Effector CD8-positive, alpha-beta T cell (primary cell): ENCODE measurements at places on chromosomes 7 and 10.

- no peak for DNase-seq
These were observed 10.7 kb upstream of the PPP3CB start for GRCh38 chr10:73506491-73506890.

DNA sequence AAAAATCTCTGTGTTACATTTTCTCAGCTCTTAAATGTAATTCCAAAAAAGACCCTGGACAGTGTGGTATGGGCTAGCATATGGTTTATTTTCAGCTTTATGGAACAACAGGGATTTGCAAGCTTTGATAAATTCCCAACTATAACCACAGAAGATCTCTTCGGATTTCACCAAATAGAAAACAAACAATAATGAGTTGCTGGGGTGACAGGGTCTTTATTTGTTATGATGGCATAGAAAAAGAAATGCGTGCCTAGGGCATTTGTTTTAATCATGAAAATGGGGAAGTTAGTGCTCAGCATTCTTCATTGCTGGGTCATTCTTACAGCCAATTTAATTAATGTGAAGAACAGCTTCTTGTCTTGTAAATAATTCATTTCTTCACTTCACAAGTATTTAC is 139.0 kb downstream of the LRRN3 start:
- DNase-seq, result no peak

DNA sequence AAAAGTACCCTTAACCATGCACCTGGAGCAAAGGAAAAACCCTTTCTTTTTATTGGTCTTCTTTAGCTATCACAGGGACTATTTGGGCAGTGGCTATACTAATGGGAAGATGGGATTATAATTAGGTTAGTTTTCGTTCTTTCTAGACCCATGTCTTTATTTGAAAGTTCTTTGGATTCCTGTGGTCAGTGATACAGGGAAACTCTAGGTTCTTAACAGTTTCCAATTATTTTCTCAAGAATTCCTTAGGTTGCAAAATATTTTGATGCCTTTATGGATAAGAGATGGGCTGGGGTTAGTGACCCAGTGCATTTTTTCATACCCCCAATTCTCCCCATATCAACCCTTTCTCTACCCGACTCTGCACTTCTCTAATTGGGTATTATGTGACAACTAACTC is 49.0 kb downstream of the ADD3 start:
- DNase-seq, result no peak

DNA sequence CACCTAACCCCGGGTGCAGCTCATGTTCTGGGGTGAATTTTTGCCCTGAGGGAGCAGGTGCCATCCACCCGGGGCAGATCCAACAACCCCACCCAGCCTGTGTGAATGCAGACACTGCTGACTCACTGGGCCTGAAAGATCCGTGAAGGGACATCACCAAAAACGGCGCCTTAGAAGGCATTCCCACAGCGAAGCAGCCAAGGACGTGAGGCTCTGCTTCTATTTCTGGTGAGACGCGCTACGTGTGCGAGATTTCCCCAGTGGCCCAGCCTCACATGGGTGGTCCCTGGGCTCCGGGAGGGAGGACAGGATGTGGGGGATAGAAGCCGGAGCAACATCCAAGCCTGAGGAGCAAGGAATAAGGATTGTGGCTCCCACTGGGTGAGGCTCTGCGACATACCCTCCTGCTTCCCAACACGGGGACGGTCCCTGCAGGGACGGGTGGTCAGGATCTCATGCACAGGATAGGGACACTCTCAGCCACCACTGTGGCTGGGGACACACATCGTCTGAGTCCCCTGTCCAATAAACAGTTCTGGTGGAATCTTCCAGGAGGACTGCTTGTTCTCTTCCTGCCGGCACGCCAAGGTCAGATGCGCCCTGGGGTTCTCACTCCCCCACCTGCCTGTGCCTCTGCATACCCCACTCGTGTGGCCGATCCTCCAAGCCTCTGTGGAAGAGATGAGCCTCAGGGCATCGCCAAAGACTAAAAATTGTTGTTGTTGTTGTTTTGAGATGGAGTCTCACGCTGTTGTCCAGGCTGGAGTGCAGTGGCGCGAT is 70.2 kb downstream of the ZRANB1 start:
- DNase-seq, result no peak

DNA sequence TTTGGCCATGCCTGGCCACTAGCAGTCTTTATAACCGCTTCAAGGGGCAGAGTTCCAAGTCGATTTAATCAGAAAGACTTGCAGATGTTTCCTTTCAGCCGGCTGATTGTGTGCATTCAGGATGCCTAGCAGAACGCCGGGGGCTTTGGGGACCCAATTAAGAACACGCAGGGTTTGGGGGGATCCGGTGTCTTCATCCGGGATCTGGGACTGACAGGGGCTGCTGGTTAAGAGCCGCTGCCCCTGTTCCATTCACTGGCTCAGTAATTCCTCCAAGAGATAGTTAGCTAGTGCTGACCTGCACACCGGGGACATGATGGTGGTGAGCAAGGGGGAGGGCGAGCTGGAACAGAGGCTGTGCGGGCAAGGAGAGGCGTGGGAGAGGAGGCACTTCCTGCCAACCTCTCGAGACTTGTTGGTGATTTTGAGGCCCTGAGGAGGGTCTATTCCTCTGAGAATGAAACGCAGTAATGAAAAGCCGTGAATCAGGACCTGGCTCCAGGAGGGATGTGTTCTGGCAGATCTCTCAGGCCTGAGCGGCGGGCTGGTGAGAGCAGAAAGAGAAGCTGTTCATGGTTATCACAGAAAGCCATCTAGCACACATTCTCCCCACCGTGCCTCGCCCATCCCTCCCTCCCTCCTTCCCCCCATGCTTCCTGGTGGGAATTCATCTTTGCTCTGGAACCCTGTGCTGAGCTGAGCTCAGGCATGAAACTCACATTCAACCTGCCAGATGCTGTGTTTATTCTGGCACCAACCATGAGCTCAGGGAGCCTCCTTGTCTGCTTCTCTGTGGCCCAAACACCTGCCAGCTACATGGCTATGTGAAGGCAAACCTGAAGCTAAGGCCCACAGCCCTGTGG is 152.0 kb downstream of the CCDC3 start:
- no peak for DNase-seq

DNA sequence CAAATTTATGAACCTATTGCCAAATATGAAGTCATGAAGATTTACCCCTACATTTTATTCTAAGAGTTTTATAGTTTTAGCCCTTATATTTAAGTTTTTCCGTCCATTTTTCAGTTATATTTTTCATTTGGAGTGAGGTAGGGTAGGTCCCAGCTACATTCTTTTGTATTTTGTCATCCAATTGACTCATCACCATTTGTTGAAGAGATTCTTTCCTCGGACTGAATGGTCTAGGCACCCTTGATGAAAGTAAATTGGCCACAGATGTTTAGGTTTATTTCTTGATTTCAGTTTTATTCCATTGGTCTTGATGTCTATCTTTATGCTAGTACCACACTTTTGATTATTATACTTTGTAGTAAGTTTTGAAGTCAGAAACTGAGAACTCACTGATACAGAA is 22.7 kb downstream of the CYP2C19 start:
- DNase-seq, result no peak

DNA sequence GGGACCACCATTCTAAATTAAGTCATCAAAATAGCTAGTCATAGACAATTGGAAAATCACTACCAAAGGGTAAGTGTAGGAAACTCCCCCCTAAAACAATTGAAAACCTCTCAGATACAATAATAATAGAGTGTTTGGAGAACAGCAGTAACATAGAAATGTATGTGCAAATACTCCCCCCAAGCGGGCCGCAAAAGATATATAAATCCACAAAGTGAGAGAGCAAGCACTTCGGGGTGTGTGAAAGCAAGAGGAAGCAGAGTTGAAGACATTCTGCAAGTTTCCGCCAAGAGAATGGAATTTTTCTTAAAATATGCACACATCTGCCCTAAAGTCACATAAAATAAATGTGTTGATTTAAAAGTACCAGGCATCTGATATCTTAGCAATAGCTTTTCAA is 33.3 kb downstream of the CHCHD3 start:
- no peak for DNase-seq

DNA sequence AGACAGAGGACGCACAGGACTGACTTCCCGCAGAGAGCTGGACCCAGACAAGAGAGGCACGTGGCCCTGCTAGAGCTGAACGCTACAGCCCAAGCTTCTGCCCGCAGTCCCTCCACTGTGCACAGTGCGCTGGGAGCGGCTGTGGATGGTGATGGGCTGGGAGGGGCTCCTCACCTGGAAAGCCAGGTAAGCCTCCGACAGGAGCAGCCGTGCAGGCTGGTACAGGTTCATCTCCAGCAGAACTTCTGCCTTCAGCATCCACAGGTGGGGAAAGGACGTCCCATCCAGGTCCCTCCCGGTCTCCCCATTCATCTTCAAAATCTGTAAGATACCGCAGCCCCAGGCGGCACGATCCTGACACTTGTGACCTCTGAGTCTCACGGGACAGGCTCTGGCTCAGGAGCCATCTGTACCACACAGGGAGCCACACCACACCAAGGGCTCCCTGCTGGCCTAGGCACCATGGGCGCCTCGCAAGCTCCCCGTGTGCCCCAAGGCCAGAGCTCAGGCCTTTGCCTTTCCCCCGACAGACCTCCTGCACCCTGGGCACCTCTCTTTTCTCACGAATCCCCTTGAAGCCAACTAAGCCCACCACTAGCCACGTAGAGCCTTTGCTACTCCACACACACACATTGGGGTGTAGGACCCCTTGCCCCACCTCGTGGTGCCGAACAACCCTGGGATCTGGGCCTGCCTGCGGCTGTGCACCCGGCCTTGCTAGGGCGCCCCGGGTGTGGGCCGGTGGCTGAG is 76.3 kb downstream of the CFAP46 start:
- DNase-seq, result no peak

DNA sequence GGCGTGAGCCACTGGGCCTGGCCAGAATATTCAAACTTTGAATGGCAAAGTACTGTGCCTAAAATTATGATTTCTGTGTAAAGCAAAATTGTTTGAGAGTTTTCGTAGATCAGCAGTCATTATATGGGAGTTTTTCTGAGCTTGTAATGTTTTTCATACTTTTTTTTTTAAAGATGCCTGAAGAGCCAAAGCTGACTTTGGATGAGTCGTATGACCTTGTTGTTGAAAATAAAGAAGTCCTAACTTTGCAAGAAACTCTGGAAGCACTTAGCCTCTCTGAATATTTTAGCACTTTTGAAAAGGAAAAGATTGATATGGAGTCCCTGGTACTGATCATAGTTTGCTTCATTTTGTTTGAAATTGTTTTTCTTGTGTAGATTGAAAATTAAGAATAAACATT is 26.7 kb downstream of the SEC23IP start:
- no peak for DNase-seq

DNA sequence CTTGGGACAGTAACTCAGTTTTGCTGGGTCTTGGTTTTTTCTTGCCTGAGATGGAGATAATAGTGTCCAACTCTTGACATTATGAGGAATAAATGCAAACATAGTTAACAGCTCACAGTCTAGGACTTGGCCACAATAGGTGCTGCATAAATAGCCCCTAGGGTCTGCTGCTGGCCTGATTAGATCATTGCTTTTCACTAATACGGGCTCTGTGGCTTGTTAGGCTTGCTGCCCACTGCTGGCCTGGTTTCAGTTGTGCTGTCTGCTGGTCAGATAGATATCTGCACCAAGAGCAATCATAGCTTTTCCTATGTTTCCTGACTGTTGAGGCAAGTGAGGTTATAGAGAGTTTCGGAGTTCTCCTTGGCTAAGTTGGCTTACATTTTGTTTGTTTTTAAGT is 246.1 kb downstream of the DNAJB9 start:
- DNase-seq, result no peak

GRCh38 chr10:33612116-33612515 is 277.6 kb upstream of the NRP1 start:
- no peak for DNase-seq

DNA sequence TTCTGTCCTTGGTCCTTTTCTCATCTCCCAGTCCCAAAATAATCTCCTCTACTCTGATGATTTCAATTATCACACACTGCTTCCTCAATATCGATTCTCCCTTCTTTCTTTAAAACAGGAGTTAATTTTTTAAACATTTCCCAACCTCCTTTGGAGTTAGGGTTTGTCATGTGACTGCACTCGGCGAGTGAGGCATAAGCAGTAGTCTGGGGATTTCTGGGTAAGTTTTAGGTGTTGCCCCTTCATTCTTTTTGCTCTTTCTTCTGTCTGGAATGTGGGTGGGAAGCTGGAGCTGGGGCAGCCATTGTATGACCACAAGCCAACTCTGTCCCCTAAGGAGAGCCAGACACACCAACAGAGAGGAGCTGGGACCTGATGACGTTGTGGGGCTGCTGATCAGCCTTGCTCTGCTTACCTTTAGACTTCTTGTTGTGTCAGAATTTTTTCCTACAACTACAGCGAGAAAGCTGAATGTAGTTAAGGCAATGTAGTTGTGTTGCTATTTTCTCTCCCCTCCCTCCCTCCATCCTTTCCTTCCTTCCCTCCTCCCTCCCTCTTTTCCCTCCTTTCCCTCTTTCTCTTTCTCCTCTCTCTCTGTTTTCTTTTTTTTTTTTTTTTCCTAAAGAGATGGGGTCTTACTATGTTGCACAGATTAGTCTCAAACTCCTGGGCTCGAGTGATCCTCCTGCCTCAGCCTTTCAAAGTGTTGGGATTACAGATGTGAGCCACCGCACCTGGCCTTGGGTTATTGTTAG is 6.5 kb upstream of the TSPAN14 start:
- DNase-seq, result no peak
